ENCODE measurements at places on chromosomes 12 and 14.
A peak's percentile ranks its signal among the peaks of the same experiment; 100 is the strongest.

DNA sequence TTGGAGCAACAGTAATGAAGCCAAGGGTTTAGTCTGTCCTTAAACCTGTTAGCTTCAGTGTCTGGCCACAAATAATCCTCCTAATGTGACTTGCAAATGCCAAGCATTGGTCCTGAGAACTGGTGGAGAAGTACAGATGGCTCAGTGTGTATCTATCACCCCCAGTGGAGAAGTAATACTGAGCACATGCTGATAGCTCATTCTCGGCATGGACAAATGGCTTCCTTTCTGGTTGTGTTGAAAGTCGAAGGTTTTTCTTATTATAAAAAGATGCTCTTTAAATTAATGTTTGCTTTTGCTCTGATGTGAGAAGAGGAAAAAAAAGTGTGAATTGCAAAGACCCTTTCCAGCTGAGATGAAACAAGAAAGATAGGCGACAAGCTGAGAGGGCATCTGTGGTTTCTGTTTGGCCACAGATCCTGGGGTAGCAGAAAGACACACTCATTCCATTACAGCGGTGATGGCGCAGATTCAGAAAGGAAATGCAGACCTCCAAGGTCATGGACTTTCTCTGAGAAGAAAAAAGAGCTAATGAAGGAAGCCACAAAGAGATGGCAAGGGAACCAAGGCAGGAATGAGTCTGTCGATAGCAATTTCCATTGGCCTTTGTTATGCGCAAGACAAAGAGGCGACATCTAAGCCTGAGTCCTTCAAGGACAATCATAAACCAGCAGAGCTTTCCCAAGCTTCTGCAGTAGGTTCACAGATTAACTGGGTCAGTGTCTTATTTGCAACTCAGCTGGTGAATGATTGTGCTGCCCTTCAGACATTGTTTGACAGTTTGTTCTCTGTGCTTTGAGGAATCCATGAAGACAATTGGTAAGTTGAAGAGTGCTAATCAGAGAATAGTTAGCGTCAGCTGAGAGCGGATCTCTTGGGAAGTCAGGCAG lies 155.5 kb upstream of the RGS6 start:
- DNase-seq = no peak

GRCh38 chr14:72408020-72408419 lies 475.8 kb downstream of the RGS6 start:
- no peak for DNase-seq

GRCh38 chr14:85052646-85053045 lies 477.3 kb upstream of the FLRT2 start:
- DNase-seq = no peak

GRCh38 chr12:105906561-105906960 lies 232.2 kb downstream of the NUAK1 start:
- DNase-seq = no peak

GRCh38 chr14:22333422-22334274 lies 255.4 kb downstream of the DAD1 start:
- no peak for DNase-seq

GRCh38 chr12:117105902-117106301 lies 6.7 kb upstream of the TESC start:
- peak; percentile 39 for DNase-seq
